ENCODE measurements at places on chromosomes 11 and 22.

DNA sequence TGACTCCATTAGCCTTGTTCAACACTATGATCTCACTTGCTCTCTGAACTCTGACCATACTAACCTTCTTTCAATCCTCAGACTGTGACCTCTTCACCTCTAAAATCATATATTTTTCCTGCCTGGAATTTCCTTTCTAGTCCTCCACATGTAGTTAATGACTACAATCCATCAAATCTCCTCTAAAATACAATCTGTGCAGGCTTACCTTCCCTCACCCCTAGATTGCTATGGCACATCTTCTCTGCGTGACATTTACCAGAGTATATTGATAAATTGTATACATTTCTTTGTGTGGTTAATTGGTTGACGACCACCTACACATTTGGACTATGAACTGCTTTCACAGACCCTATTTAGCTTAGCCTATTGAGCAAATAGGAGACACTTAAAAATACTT, 1330.2 kb upstream of the TENM4 start:
- DNase-seq, result no peak

- no peak for DNase-seq
Observed at GRCh38 chr11:29564486-29564885, 452.3 kb downstream of the KCNA4 start.

- DNase-seq, result no peak
Observed at GRCh38 chr11:64206457-64207255, at the start of gene FERMT3. Gene FERMT3, plus strand, starts transcription at chr11:64206721. Its CDS starts 644 bp downstream, at chr11:64207365.

DNA sequence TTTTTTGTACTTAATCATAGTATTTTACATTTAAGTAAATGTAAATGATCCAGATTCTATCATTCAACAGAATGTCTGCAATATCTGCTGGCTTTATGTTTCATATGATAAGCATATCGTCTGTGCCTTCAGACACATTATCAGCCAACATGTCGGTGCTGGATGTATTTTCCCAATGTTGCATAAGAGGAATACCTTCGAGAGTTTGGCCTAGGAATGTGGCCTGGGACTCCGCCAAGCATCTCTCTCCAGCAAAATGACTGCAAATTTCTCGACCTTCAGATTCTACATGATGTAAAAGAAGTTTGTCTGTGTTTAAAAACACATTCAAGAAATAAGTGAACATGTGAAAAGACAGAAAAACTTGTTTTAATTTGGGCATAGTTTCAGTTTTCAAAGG, 6.9 kb downstream of the BDNF start:
- DNase-seq, result no peak

DNA sequence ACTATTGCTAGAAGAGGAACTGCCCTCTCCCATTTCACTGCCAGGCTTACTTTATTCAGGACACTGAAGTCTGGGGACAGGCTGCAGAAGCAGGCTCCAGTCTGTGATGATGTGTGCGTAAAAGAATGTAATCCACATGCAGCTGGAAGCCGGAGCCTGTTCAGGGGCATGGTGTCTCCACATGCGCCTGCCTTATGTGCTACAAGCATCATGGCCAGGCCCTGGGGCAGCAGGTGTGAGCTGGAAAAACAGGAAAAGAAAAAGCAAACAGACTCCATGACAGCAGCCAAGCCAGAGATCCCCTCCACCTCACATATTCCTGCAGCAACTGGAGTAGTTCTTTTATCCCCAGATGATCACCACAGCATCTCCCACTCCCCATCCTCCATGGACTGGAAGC, 33.4 kb downstream of the ARFGAP2 start:
- DNase-seq, result peak; percentile 75

DNA sequence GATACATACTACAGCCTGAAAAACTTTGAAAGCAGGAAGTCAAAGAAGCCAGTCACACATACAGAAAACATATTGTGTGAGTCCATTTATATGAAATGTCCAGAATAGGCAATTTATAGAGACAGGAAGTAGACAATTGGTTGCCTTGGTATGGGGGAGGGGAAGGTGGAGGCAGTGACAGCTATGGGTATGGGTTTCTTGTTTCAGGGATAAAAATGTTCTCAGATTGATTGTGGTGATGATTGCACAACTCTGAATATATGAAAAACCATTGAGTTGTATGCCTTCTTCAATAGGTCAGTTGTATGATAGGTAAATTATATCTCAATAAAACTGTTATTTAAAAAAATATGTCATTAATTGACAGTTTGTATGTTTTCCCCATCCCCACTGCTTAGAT, 137.6 kb downstream of the SNX19 start:
- DNase-seq, result no peak

- no peak for DNase-seq
Observed at GRCh38 chr11:17543041-17543440, 1.2 kb downstream of the USH1C start.

GRCh38 chr11:102564110-102564509, 33.6 kb upstream of the MMP7 start:
- no peak for DNase-seq

GRCh38 chr11:111521135-111521534, 6.6 kb downstream of the HOATZ start:
- no peak for DNase-seq

- DNase-seq, result no peak
Observed at GRCh38 chr11:128803449-128804245, 63.4 kb downstream of the KCNJ1 start.

DNA sequence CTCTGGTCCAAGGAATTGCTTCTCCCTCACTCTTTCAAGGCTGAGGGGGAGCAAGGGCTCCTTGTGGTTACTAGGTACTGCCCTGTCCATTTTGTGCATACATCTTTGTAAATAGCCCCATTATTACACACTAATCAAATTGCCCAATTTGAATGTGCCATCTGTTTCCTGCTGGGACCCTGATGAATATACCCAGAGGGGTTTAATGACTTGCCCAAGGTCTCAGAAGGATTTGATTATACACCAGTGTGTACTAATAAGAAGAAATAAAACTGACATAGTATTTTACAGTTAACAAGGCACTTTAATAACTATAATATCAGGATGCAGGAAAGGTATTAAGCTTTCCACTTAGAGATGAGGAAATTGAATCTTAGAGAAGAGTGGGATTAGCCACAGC, 64.6 kb upstream of the PTPRJ start:
- no peak for DNase-seq

- no peak for DNase-seq
Observed at GRCh38 chr11:77142091-77142975, 14.3 kb downstream of the MYO7A start.

DNA sequence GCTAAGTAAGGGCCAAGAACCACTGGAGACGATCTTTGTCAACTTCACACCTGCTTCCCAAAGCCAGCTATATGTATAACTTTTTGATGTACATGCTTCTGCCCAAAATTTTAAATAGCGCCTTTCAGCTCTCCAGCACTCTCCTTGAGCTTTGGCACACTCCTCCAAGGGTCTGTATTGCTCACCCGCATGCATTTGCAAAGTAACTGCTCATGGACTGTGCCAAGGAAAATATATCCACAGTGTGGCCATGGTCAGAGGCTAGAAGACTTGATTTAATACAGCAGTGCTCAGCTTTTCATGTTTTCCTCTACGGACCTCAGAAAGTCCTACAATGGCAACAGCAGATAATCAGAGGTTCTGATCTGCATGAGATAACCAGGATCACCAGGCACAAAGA, 550.1 kb downstream of the SOX6 start:
- DNase-seq, result no peak

GRCh38 chr11:75100314-75100713, 3.6 kb upstream of the OR2AT4 start:
- DNase-seq, result no peak

GRCh38 chr11:118652681-118653181, 26.7 kb downstream of the TREH start:
- no peak for DNase-seq

DNA sequence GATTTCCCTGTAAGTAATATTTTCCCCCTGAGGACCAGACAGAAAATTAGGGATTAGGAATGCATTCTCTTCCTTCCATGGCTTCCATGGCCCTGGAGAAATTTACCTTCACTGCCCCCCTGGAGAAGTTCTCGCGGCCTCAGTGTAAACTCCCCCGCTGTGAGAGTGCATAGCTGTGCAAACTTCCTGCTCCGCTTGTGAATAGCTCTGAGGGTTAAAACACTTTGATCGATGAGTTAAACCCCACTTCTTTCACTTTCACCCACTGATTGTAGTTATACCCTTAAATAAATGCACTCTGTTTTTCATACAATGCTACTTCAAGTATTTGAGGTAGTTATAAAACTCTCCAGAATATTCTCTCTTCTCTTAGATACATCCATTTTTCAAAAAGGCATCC, 190.8 kb downstream of the DSCAML1 start:
- peak; percentile 52 for DNase-seq

GRCh38 chr11:27084518-27084917, 43.9 kb downstream of the BBOX1 start:
- no peak for DNase-seq

- no peak for DNase-seq
Observed at GRCh38 chr22:39716534-39716933, 146.0 kb downstream of the CACNA1I start.

- DNase-seq, result no peak
Observed at GRCh38 chr11:120740380-120740779, 228.8 kb downstream of the GRIK4 start.

- DNase-seq, result peak; percentile 85
Observed at GRCh38 chr11:77127235-77127911, 673 bp upstream of the MYO7A start.

- DNase-seq, result peak; percentile 86
Observed at GRCh38 chr11:22192642-22193347, at the start of gene ANO5. Gene ANO5, plus strand, starts transcription at chr11:22193085. Its CDS starts 408 bp downstream, at chr11:22193493.

- peak; percentile 12 for DNase-seq
Observed at GRCh38 chr11:119832202-119832935, 103.4 kb upstream of the NECTIN1 start.

GRCh38 chr11:131666006-131666405, 295.6 kb downstream of the NTM start:
- DNase-seq, result no peak

DNA sequence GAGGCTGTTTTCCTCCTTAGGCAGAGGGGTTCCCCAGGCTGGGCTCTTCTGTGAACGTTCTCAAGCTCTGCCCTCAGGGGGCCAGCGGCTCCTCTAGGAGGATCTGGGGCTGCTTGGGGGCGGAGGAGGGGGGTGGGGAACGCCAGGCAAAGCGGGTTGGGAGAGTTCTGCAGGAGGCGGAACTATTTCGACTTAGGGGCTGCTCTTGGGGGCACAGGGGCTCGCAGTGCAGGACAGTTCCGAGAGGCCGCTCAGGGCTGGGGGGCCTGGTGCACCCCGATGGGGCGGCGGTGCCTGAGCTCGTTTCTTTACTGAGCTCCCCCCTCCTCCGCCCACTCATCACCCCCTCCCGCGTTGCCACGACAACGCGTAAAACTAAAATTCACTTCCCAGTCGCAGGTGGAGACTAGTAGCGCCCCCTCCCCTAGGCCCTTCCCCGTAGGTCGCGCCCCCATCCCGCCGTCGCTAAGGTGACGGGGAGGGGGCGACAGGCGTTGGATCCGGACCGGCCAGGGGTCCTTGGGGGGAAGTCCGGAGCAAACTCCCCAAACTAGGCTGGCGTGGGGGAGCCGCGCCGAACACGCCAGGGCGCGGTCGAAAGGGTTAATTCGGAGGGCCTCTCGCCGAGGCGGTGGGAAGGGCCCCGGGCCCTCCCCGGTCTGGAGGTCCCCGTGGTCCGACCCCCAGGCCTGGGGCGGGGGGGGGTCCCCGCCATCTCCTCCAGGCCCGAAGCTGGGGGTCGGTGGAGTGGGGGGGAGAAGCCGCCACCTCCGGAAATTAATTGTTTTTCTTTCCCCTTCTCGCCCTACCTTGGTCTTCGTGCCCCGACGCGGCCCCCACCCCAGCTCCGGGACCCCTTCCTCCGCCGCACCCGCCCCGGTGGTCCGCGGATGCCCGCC, 857 bp downstream of the SHANK3 start:
- DNase-seq, result no peak

GRCh38 chr11:20596205-20597153, 2.9 kb upstream of the SLC6A5 start:
- DNase-seq, result no peak

DNA sequence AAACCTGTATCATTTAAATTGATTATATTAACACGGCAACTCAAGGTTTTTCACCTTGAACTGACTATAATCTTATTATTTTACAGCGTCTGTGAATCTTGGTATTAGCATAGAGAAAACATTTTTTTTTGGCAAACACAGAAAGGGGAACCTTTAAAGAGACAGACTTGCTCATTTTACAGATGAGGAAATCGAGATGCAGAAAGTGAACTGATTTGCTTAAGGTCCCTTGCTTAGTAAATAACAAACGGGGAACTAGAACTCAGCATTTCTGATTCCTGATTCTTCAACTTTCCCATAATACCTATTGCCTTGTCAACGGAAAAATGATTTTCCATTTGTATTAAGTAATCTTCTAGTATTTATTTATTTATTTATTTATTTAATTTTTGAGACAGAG, 33.2 kb upstream of the CECR2 start:
- no peak for DNase-seq

- DNase-seq, result peak; percentile 68
Observed at GRCh38 chr11:123640677-123641494, 13.5 kb downstream of the SCN3B start.

- no peak for DNase-seq
Observed at GRCh38 chr11:113876798-113877669, 1.7 kb upstream of the USP28 start.

GRCh38 chr22:22787786-22788459, 99.7 kb upstream of the IGLL5 start:
- peak; percentile 28 for DNase-seq

- no peak for DNase-seq
Observed at GRCh38 chr22:45529105-45529504, 26.4 kb downstream of the FBLN1 start.

DNA sequence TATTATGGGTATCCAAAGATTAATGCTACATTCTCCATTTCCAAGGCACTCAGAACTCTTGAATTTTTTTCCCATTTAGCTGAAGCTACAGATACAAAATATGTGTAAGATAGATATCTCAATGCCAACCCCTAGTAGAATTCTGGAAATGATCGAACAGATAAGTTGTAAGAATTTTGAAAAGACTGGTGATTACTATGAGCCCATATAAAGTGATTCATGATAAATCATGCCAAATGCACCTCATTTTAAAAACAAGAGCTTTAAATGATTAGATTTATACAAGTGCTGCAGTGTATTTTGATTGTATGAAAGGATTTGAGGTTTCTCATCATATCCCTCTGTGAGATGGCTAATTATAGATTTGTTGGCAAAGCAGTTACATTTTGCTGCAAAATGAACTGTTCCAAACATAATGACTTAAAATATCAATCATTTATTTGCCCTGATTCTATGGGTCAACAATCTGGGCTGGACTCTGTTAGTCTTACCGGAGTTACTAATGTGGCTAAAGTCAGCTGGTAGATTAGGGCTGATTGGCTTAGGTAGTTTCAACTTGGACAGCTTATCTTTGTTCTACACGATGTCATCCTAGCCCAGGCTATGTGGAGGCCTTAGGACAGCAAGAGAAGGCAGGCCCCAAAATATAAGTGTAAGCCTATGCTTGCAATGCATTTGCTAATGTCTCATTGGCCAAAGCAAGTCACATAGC, 3.4 kb downstream of the OR10V1 start:
- no peak for DNase-seq

DNA sequence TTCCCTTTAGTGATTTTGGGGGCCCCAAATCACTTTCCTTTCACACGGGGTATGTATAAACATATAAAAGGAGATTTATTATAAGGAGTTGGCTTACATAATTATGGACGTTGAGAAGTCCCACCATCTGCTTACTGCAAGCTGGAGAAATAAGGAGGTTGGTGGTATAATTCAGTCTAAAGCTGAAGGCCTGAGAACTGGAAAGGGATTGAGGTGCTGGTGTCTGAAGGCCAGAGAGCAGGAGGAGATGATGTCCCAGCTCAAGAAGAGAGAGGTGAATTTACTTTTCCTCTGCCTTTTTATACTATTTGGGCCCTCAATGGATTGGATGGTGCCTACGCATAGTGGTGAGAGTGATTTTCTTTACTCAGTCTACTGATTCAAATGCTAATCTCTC, 1.3 kb upstream of the ZNF202 start:
- DNase-seq, result no peak
